ENCODE measurements at places on chromosomes 6 and 20. TPM values are rescaled to one million over a fixed set of nuclear protein-coding genes. Genes with fewer than 3 reads are reported as not detected.

The PRL gene
- not detected for total RNA-seq

The BPI gene
- total RNA-seq: not detected

The GSTA3 gene
- total RNA-seq: not detected

The RBPJL gene
- not detected for total RNA-seq

The SPEF1 gene
- total RNA-seq: not detected

The NFATC2 gene
- total RNA-seq: 56.9 TPM

The FGD2 gene
- 4.9 TPM for total RNA-seq

The STX16 gene
- total RNA-seq: 152 TPM

The IFNGR1 gene
- total RNA-seq: 28.9 TPM

The FAM162B gene
- total RNA-seq: not detected

The FAM184A gene
- total RNA-seq: 5.4 TPM

DNA sequence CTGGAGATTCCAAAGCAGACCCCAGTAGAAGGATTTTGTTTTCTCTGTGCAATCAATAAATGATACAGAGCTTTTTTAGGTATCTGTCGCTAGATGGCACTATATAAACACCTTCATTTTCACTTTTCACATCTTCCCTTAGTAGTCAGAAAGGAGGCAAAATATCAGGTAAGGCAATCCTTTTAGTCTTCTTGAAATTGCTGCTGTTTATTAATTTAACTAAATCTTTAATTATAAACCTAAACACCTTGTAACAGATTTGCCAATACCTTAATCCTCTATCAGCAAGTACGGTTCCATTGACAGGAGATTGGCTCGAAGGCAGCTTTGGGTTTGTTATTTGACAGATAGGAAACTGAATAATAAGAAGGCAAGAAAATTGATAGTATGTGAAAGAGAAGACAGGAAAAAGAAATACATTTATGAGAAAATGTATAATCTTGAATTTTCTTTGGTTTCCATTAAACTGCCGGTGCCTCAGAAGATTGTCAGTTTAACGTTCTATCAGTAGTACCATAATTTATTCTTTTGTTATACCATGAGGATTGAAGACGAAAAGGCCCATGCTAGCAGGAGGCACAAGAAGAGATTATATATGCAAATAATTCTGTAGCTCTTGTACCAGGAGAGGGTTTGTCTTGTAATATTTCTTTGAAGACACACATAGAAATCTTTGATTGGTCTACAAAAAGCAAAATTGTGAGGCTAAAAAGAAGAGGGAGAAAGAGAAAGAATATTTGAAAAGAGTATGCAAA, 23.5 kb upstream of the IBTK start:
- DNase-seq: no peak

DNA sequence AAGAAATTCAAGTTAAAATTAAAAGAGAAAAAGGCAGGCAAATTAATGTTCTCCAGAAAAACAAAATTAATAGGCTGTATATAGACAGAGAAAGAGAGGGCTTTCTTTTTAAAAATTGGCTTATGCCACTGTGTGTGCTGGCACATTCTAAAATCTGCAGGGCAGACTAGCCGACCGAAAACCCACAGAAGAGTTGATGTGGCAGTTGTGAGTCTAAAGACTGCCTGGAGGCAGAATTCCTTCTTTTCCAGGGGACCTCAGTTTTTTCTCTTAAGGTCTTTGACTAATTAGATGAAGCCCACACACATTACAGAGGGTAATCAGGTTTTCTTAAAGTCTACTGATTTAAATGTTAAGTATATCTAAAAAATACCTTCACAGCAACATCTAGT, 85.7 kb downstream of the GJA1 start:
- DNase-seq: no peak

DNA sequence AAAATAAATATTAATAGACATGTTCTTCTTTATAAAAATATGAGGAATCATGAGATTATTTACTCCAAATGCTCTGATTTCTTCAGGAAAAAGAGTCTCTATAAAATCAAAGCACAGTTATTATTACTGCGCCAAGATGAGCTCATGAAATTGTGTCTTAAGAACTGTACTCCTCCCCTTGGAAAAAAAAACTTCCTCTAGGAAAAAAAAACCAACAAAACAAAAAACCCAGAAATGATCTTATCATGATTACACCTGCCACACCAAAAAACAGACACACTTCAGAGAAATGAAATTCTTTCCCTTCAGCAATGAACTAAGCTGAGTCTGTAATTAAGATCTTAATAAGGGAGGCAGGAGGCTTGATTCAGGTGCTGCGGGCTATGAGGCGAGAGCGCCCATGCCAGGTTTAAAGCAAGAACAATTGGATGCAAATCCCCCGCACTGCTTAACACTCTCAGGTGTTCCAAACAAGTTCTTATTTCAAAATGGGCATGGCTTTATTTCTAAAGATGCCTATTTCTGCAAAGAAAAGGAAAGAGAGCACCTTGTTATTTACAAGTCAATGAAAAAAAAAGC, 9.1 kb downstream of the NEDD9 start:
- no peak for DNase-seq

DNA sequence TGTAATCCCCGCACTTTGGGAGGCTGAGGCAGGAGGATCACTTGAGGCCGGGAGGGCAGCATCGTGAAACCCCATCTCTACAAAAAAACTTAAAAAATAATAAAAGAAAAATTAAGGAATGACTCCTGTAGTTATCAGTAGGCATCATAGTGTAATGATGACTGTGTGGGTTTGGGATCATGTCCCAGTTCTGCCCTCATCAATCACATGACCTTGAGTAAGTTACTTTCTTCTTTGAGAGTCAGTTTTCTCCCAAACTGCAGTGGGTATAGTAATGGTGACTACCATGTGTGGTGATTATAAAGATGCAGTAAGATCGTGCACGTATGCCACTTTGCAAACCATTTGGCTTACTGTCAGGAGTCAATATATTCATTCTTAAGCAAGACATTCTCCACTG, 89.2 kb downstream of the TXNDC5 start:
- DNase-seq: no peak

- peak; percentile 87 for DNase-seq
Observed at GRCh38 chr6:135183532-135184440, 2.7 kb downstream of the MYB start.

DNA sequence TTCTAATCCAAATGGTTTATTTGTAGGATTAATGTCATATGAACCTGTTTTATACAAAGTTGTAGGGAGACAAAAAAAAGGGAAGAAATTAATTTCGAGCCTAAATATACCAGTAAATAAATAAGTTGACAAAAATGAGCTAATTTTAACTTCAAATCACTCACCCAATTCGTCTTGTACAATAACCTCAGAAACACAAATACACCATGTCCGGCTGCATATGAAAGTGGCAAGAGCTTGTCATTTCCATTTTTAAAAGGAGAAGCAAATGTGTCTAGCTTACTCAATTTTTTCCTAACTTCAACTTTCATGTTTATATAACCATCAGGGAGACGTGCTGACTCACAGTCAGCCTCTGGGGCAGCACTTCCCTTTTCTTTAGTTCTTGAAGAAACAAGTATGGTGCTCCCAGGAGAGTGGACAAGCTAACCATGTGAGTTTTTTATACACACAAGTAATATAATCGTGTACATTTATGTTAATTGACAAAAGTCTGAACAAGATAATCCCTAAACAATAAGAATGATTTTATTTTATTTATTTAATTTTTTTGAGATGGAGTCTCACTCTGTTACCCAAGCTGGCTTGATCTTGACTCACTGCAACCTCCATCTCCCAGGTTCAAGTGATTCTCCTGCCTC, 55.5 kb upstream of the SGK1 start:
- DNase-seq: no peak

DNA sequence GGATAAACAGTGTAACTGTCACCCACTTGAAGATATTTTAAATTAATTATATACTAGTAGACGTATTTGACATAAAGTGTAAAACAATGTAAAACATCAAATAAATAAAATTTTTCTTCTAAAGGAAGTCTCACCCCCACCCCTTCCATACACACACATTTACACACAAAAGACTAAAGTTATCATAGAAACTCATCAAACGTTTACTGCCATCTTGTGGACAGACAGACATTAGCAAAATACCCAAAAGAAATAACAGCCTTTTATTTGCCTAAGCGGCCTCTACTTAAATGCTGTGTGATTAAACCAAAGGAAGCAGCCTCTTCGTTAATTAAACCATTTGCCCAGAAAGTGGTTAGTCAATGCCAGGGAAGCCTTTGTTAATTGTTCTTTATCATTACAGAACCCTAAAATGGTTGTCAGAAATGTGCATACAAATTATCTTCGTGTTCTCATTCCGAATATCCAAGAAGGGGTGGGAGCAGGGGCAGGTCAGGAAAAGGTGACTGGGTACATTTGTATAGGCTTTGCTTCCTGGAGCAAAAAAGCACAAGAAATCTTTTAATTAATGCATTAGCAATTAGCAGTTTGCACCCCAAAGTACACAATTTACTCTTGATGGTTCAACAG, 176.2 kb upstream of the SASH1 start:
- no peak for DNase-seq

- DNase-seq: no peak
Observed at GRCh38 chr6:29681811-29682210, 859 bp upstream of the ZFP57 start.

GRCh38 chr6:42366999-42367352, 84.8 kb downstream of the TRERF1 start:
- no peak for DNase-seq

DNA sequence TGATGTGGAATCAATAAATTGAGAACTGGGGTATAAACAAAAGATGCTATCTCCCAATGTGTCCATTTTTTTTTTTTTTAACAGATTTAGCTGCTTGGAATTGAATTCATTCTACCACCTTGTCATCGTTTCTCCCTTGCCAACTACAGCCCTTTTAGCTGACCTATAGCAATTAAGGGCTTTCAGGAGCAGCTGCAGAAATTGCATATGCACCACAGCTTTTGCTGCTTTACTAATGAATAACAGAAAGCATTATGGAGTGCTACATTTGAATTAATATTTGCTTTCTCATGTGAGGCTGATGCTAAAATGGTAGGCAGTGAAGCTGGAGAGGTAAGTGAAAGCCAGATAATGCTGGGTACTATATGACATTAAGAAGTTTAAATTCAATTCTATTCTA, 5.7 kb downstream of the SESN1 start:
- no peak for DNase-seq

- no peak for DNase-seq
Observed at GRCh38 chr6:130500693-130501092, 134.9 kb downstream of the TMEM200A start.

DNA sequence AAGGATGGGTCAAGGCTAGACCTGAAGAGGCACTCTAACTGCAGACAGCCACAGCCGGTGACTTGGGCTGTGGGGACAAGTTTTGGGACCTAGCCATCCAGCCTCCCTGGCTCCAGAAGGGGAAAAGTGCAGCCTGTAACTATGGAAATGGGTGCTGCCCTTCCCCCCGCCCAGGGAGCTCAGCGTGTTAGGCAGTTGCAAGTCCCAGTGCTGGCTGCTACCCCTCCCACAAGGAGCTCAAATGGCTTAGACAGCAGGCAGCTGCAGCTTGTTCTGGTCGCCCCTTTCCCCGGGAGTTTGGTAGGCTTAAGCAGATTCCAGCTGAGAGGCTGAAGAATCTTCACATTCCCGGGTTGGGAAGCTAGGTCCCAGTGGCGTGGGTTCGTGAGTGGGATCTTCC, 162.6 kb downstream of the FAM83B start:
- DNase-seq: no peak

- DNase-seq: no peak
Observed at GRCh38 chr20:31890646-31891045, 20.2 kb downstream of the TTLL9 start.

- no peak for DNase-seq
Observed at GRCh38 chr20:32613192-32614053, 28.3 kb upstream of the NOL4L start.

GRCh38 chr6:100946021-100946540, 65.0 kb upstream of the ASCC3 start:
- DNase-seq: no peak

GRCh38 chr20:19427480-19427879, 215.0 kb downstream of the SLC24A3 start:
- DNase-seq: no peak

GRCh38 chr20:15485519-15485918, 1087.7 kb downstream of the KIF16B start:
- DNase-seq: no peak

DNA sequence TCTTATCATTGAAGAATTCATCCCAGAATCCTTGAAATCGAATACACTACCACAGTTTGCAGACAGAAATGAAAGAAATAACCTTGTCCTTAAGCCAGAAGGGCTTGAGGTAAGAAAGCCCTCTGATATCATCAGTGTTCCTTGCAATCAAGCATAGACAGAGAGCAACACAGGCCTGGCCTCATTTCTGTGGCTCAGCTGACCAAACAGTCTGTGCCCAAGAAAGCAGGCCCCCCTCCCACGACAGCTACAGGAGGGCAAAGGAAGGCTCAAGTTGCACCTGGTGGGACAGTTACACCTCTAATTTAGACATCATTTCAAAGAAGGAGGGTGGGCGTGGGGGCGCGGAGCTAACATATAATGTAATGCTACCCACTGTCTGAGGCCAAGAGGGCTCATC, 21.6 kb downstream of the KIF16B start:
- DNase-seq: no peak

DNA sequence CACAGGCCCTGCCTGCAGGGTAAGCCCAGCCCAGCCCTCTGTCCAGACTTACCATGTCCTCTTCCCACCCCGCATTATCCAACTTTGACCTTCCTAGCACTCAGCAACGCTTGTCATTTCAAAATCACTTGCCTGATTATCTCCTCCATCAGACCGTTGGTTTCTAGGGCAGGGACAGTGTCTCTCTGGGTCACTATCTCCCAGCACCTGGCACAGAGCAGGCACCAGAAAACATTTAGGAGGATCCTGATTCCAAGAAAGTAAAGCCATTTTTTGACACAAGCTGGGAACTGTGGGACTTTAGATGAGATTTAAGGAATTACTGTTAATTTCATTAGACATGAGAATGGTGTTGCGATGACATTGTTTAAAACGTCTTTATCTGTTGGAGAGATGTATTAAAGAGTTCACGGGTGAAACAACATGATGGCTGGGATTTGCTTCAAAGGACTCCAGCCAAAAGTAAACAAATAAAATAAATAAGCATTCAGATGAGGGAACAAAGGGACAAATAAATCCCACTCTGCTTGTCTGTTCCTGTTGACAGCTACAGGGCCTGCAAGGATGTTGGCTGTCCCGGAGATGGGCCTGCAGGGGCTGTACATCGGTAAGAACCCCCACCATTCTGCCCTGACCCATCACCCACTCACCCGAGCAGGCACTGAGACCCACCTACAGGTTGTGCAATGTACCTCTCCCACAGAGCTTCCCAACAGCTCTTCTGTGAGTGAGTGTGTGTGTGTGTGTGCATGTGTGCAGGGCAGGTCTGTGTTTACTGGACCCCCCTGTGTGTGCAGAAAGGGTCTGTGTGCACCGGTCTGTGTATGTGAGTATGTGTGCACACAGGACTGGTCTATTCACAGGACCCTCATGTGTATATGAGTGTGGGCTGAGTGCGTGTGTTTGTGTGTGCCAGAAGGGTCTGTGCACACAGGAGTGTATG, 5.9 kb downstream of the HSPA12B start:
- DNase-seq: no peak

DNA sequence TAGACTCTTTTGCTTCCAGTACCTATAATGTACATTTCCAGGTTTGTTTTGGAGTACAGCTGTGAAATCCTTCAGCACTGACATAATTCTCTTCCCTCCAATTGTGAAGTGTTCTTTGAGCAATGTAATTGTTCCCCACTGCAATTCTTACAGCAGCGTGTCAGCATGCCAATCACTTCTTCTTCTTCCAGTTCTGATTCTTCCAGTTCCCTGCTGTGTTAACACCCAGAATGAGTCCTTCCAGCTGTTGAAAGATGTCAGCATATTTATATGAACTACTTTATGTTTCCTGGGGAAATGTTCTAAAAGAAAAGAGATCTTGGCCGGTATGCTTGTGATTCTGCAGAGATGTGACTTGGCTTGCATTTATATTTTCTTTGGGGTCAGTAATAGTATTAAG, 213.9 kb downstream of the UNC5CL start:
- no peak for DNase-seq
